ENCODE measurements at places on chromosomes 1 and 21. TPM values are rescaled to one million over a fixed set of nuclear protein-coding genes. Genes with fewer than 3 reads are reported as not detected.

RGS18 gene
- total RNA-seq, result not detected

CAPN8 gene
- total RNA-seq, result not detected

EVA1C gene
- 2.2 TPM for total RNA-seq

WNT9A gene
- total RNA-seq, result 1.8 TPM

REN gene
- total RNA-seq, result not detected

COL11A1 gene
- not detected for total RNA-seq

COL24A1 gene
- total RNA-seq, result 0.09 TPM

KIF21B gene
- total RNA-seq, result 3.4 TPM

SH2D2A gene
- 0.51 TPM for total RNA-seq

TXLNA gene
- total RNA-seq, result 63.1 TPM

ADGRL4 gene
- total RNA-seq, result 0.11 TPM

BARHL2 gene
- total RNA-seq, result not detected

NHLH1 gene
- not detected for total RNA-seq

AIRE gene
- total RNA-seq, result not detected

ATAD3B gene
- total RNA-seq, result 47.5 TPM

RNF187 gene
- 43.1 TPM for total RNA-seq

KIRREL1 gene
- total RNA-seq, result 46.0 TPM

TLCD4 gene
- 5.7 TPM for total RNA-seq

ANGPTL7 gene
- total RNA-seq, result not detected

KCNN3 gene
- 16.8 TPM for total RNA-seq

KRTAP11-1 gene
- not detected for total RNA-seq

HSD3B2 gene
- total RNA-seq, result not detected
